ENCODE measurements at places on chromosomes 7 and 10.

DNA sequence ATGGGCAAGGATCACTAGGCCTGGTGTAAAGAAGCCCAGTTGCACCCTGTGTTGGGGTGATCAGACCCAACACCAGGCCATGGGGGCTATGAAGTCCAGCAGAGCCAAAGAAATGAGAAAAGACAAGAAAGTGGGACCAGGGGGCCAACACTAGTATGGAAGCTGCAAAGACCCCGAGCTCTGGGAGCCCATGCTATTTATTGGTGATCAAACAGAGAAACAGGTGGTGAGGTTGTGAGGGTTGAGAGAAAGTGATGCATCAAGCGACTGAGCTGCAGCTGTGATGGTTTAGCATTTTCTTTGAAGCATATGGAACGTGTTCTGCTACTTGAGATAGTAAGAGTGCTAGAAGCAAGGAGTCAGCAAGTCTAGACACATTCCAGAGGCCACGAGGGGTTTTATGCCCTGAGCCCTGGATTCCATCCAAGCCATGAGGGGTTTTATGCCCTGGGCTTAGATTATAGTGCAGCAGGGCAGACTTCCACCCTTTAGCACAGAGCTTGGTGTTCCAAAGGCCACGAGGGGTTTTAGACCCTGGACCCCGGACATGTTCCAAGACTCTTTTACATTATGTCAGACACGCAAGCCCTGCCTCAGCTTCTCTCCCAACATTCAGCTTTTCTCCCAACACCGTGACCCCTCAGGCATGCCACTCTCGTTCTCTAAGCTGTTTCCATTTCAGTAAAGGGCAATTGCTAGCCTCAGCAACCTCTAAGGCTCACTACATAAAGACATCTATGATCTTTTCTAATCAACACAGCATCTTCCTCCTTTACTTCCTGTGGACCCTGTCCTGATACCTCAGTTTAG lies 43.1 kb upstream of the GPAM start:
- DNase-seq: no peak

DNA sequence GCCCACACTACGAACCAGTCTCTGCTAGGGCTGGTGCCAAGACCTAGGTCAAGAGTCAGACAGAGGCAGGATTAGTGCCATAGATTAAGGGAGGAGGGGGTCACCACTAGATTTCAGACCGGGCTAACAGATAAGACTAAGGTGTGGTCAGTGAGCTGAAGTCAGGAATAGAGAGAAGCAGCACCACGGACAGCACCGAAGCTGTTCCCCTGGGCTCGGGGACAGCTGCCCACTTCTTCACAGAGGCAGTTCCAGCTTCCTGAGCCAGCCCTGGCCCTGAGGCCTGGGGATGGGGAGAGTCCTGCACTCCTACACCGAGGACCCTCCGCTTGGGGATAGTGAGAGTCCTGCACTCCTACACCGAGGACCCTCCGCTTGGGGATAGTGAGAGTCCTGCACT lies 11.2 kb upstream of the JAKMIP3 start:
- no peak for DNase-seq

GRCh38 chr10:26776258-26776657 lies 78.8 kb downstream of the PDSS1 start:
- no peak for DNase-seq

DNA sequence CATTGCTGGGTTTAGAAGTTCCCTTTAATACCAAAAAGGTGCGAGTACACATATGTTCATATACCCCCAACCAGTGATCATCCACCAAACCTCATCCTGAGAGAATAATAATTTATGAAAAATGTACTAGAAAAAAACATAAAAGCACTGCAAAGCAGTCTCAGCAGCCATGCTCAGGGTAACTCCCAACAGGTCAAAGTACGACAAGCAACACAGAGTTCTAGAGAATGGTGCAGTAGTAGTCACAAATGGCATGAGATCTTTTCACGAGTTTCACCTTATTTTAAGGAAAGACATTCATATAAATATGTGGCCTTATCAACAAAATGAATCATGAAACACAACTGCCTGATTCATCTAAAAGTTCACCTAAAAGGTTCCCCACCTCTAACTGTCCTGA lies 338.5 kb downstream of the PARD3 start:
- no peak for DNase-seq

DNA sequence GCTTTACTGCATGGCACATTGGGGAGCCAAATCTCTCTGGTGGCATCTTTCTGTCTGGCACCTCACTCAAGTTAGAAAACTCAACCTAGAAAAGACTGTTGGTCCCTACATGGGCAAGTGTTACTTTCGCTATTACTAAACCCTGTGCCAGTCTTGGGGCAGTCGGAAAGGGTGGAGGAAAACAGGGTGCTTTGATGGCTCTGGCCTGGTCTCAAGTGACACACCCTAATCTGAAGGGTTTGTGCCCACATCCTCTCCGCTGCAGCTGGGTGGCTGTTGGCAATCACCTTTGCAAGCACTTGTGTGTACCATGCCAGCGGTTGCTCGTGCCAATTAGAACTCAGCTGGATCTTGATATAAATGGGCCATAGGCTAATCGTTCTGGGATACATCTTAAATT lies 159.8 kb upstream of the ITGB1 start:
- DNase-seq: peak; percentile 44

- DNase-seq: no peak
These were observed 88.2 kb downstream of the BBS9 start for GRCh38 chr7:33217595-33217994.

GRCh38 chr10:7006566-7006965 lies 404.3 kb downstream of the SFMBT2 start:
- DNase-seq: no peak

DNA sequence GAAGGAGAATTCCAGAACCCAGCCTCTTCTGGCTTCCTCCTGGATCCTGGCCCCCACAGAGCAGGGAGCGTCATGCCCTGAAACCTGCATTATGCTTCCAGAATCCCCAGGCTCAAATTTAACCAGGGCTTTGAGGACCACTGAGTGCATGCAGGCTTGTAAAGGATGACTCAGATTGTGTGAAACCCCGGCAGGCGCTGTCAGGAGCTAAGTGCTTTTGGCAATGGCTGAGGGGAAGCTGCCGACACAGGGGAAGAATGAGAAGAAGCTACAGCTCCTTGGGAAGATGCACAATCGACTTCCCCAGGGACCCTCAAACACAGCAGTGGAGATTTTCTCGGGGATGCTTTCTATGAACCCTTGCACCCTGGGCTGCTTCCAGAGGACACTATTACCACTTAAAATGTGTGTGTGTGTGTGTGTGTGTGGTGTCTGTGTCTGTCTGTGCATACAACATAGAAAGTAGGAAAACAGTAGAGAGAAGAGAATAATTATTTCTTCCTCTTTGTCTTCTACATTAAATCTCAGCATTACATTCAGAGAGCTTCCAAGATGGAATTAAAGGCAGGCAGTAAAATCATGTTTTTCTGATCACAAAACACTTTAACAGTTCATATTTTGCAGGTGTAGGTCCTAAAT lies 183.5 kb upstream of the INHBA start:
- DNase-seq: no peak

DNA sequence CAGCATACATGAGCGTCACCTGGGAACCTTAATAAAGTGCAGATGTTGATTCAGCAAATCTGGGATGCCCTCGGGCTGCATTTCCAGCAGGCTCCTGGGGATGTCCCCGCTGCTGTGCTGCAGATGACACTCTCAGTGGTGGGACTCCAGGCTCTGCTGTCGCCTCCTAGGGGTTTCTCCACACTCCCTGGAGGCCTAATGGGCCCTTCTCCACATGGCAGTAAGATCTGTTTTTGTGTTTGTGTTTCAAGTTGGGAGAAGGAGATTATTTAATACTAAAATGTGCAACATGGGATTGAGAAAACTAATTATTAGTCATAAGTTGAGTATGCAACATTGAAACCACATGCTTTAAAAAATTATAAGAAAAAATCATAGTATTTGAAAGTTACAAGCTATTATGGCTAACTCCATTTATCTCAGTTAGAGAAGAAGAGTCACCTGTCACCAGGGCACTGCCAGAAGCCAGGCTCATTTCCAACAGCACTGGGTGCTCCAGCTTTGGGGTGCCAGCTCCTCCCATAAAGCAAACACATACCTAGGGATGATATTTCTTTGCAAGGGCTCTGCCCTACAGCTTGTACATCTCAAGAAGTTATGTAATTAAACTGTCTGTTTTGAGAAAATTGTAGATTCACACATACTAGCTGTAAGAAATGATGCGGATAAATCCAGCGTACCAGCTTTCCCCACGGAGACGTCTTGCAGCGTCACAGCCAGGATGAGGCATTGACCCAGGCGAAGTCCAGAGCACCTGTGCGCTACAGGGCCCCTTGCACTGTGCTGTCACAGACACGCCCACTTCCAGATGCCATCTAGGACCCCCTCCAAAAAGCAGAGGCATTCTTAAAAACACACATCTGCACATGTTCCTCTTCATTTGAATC lies 106.4 kb downstream of the EGFR start:
- no peak for DNase-seq

- no peak for DNase-seq
These were observed 41.4 kb downstream of the AHCYL2 start for GRCh38 chr7:129266181-129266580.

DNA sequence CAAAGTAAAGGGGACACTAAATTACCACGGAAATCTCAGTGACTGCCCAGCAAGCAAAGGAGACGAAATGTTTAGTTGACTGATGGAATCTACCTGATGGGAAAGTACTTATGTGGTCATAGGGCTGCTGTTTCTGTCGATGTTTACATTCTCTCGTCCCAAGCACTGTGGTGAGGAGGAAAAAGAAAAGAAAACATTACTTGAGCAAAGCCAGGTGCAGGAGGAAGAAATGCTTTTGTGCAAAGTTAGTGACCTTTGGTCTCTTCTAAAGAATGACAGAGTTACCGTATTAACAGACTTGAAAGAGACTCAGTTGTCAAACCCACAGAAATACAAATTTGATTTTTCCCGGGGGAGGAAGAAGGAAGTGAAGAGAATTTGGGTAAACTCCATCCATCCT lies 43.3 kb upstream of the FMC1 start:
- no peak for DNase-seq

- DNase-seq: no peak
These were observed 219.1 kb downstream of the MAD1L1 start for GRCh38 chr7:2013381-2014311.

DNA sequence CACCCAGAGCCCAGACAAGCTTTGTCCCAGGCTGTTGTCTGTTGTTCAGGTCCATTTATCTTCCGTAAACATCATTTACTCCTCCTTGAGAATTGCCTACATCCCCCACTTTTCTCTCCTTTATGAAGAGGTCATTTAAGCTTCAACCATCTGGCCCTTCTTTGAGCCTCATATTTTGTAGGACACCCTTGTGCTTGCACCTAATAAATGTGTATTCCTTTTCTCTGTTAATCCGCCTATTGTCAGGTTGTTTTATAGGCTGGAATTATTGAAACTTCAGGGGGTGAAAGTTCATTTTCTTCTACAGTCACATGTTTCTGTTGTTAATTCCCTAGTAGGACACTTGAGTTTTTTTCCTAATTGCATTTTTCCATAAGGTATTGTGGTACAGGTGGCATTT lies 19.6 kb upstream of the CTTNBP2 start:
- DNase-seq: no peak

All from activated T-helper 1 cell treated with Interleukin-2 at 50 U/mL for 16 hours (primary cell).